Activated CD4-positive, alpha-beta T cell treated with anti-CD3 and anti-CD28 coated beads, Interleukin-10, Interleukin-2, amounts not matched to agents 100 ng/mL and 50 ng/mL, durations not matched to agents 16 hours and 8 hours (primary cell): ENCODE measurements at places on chromosomes 16 and 17.

- DNase-seq = no peak
Observed at GRCh38 chr16:80117556-80118130, 423.1 kb upstream of the DYNLRB2 start.

GRCh38 chr17:83079352-83079747 lies at the start of gene METRNL:
Gene METRNL, plus strand, starts transcription at chr17:83079609. Its CDS starts 207 bp downstream, at chr17:83079816.
- DNase-seq = peak; percentile 75

DNA sequence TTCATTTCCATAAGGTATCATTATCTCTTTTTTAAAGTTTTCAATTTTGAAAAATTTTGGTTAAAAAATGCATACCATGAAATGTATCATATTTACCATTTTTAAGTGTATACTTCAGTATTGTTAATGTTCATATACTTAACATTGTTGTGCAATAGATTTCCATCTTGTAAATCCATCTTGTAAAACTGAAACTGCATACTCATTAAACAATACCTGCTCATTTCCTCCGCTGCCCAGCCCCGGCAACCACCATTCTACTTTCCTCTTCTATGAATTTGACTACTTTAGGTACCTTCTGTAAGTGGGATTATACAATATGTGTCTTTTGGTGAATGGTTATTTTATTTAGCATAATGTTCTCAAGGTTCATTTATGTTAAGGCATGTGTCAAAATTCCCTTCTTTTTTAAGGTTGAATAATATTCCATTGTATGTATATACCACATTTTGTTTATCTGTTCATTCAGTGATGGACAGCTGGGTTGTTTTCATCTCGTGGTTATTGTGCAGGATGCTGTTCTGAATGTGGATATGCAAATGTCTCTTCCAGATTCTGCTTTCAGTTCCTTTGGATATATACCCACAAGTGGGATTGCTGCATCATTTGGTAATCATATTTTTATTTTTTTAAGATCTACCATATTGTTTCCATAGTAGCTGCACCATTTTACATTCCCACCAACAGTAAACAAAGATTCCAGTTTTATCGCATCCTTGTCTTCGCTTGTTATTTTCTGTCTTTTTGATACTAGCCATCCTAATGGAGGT lies 6.7 kb downstream of the CCL2 start:
- peak; percentile 73 for DNase-seq

- DNase-seq = no peak
Observed at GRCh38 chr16:77589071-77589765, 133.1 kb upstream of the NUDT7 start.

DNA sequence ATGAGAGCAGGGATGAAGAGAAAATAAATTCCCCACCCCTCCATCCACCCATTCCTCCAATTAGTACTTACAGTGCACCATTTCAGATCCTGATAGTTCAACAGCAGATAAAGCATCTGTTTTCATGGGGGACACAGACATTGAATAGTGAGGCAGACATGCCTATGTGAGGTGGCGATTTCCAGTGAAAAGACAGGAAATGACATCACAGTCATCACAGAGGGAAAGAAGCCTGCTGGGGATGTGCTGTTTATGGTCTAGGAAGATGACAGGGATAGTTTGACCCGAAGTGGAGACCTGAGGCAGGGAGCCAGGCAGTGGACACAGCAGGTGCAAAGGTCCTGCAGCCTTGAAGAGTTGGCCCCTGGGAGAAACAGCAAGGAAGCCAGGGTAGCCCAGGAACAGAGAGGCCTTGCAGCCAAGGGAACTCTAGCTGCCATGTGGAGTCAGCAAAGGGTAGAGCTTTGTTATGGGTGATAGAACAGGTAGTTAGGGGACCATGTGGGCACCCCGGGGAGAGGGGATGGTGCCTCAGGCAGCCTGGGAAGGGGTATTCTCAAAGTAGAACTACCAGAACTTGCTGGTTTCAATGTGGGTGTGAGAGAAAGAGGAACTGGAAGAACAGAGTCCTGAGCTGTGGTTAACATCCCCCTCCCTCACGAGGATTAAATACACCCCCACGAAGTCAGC lies 256.6 kb downstream of the CPPED1 start:
- peak; percentile 41 for DNase-seq

GRCh38 chr16:11006656-11007055 lies 62.3 kb downstream of the CLEC16A start:
- DNase-seq = peak; percentile 50

GRCh38 chr16:69351309-69352027 lies at the start of gene TMED6:
Gene TMED6, minus strand, starts transcription at chr16:69351786. Its CDS starts 33 bp downstream, at chr16:69351753.
- no peak for DNase-seq

DNA sequence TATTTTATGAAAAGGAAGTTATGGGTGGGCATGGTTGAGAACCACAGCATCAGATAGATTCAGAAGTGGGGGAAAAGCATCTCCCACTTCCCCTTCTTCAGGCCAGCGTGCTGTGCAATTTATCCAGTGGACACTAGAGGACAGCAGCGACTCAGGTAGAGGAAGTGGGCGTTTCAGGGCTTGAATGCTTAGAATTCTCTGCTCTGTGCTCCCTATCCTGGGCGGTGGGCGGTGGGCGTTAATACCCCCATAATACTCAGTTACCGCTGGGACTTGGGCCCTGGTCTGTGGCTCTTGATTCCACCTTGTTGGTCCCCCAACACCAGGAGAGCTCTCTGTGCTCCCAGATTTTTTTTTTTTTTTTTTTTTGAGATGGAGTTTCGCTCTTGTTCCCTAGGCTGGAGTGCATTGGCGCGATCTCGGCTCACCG lies 3.7 kb upstream of the LYZL6 start:
- DNase-seq = peak; percentile 65

DNA sequence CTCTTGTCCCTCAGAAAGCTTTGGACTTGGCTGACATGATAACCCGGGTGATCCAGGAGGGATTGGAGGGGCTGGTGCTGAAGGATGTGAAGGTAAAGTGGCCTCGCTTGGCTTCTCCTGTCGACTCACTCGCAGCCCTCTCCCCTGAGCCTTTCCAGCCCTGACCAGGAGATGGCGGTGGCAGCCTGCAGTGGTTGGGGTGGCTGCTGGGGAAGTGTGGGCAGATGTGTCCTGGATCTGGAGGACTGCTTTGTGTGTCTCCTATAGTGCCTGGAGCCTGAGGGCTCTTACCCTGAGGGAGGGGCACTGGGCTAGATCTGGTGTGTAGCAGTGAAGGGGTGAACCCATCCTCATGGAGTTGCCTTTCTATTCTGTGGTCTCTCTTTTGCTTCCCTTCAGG lies 17.9 kb downstream of the LIG3 start:
- DNase-seq = peak; percentile 87

DNA sequence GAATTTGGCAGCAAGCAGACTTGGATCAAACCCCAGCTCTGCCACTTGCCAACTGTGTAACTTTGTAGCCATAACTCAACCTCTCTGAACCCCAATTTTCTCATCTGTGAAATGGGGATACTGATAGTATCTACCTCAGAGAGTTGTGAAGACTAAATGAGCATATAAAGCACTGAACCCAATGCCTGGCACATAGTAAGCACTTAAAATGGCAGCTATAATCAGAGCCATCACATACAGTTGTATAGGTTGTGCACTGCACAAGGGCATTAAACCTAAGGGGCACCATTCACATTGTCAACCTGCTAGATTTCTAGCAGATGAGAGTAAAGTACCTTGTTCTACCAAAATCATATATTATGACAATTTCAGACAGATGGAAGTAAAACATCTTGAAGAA lies 10.6 kb upstream of the CPNE2 start:
- no peak for DNase-seq

- DNase-seq = no peak
Observed at GRCh38 chr16:48822431-48822830, 212.5 kb upstream of the N4BP1 start.
